ENCODE measurements at places on chromosomes 1 and 21.
A peak's percentile ranks its signal among the peaks of the same experiment; 100 is the strongest.

DNA sequence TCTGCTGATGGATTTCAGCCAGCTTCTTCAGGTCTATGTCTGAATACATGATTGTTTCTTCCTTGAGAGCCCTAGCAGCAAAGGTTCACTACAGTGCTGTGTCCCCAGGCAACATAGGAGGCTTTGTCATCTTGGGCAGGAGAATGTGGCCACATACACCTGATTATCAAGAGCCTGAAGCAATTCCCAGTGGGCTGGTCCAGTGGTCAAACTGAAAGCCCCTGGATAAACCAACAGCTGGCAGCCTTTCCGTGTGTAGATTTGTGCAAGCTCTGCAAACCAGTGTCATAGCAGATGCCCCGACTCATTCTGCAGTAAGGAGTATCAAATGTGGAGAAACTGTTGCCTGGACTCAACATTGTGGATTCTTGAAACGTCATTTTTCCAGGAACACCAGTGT lies 2.3 kb upstream of the GIPC2 start:
- no peak overlapping the region for H3K4me3 ChIP-seq
- no peak overlapping the region for H3K27ac ChIP-seq
- peaks cover 27% of the 10 kb centered on the region for H3K4me1 ChIP-seq

DNA sequence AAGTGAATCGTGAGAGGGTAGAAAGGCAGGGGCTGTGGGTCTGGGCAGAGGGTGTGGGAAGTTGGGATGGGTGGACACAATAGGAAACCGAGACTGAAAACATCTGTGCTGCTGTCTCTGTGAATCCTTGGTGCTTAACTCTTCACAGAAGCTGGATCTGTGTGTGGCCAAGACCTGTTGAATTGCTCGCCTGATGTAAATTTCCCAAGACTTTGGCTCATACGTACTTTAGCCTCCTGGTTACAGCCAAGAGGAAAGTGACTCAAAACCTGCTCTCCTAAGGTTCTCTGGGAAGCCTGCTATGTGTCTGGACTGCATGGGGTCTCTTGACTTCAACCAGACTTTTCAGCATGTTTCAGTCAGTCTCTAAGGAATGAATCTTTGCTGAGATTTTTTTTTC lies 270.3 kb downstream of the RWDD3 start:
- no peak overlapping the region for H3K27ac ChIP-seq
- no peaks in the 10 kb centered on the region for H3K36me3 ChIP-seq
- H3K4me1 ChIP-seq: peaks cover 11% of the 10 kb centered on the region
- DNase-seq: no peak
- H3K27me3 ChIP-seq: peaks cover 2% of the 10 kb centered on the region
- H3K4me3 ChIP-seq: no peak overlapping the region

DNA sequence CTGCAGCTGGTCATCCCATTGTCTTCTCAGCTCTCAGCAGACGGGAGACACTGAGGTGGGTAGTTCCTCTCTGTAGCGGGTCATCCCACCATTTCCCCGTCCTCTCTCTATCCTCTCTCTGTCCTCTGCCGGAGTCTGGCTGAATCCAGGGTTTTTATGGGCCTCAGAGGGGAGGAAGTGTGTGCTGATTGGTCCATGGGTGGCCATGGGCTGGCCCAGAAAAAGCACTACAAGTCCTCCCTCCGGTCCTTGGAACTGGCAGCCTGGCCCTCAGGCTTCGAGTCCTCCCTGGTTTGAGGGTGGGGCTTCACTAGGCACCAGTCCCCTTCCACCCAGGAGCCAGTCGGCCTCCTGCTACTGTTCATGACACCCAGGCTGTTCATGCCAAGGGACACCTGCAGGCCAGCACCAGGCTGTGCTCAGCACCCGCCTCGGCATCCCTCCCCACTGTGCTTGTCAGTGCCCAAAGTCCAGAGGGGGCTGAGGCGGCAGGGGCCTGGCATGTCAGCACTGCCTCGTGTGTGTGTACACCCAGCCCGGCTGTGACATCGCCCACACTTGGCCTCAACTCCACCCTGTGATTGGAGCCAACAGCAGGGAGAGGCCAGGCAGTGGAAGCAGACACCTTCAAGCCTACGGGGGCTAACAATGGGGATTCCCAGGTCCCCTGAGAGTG lies 23.0 kb upstream of the LRRC8C start:
- H3K4me3 ChIP-seq: no peak overlapping the region
- no peaks in the 10 kb centered on the region for H3K27me3 ChIP-seq

DNA sequence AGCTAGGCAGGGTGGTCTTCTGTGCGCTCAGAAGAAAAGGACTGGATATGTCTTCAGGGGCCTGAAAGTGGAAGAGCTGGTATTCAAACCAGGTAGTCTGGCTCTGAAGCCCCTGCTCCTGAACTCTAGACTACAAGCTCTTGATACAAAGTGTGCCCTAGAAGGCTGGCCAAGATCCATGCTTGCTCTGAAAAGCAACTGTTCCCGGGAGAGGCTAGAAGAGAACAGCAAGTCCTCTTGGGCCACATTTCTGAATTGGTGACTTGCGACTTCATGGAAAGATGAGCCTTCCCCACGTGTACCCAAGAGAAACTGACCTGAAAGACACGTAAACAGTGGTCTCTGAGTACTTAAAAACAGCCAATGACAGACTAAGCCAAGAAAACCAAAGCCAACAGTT lies 123.3 kb upstream of the GRIK3 start:
- H3K27ac ChIP-seq: no peak overlapping the region
- H3K27me3 ChIP-seq: no peaks in the 10 kb centered on the region
- no peaks in the 10 kb centered on the region for H3K36me3 ChIP-seq
- no peak overlapping the region for H3K4me3 ChIP-seq
- no peak for DNase-seq
- no peaks in the 10 kb centered on the region for H3K4me1 ChIP-seq

DNA sequence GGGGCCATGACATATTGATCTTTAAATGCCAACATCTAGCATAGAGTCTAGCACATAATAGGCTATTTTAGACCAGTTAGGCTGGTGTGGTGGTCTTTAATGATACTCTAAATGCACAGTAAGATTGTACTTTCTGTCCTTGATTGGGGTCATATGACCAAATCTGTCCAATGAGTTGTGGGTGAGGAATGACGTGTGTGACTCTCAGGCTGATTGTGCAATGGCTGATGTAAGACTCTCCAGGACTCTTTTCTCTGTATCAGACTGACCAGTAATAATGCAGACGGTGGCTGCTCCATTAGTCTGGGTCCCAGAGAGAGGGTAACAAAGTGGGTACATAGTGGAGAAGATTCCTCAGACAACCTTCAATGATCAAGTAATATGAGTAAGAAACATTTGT lies 541.6 kb upstream of the CAMK1G start:
- H3K27ac ChIP-seq: no peak overlapping the region
- H3K4me1 ChIP-seq: no peaks in the 10 kb centered on the region
- H3K4me3 ChIP-seq: no peak overlapping the region
- H3K36me3 ChIP-seq: no peaks in the 10 kb centered on the region
- no peak for DNase-seq
- peaks cover 1% of the 10 kb centered on the region for H3K27me3 ChIP-seq

GRCh38 chr1:37682334-37682987 lies 9.9 kb upstream of the CDCA8 start:
- peaks cover 25% of the 10 kb centered on the region for H3K36me3 ChIP-seq
- peaks cover 1% of the 10 kb centered on the region for H3K27me3 ChIP-seq
- H3K4me3 ChIP-seq: no peak overlapping the region
- H3K4me1 ChIP-seq: peaks cover 5% of the 10 kb centered on the region
- peak; percentile 73 for DNase-seq

DNA sequence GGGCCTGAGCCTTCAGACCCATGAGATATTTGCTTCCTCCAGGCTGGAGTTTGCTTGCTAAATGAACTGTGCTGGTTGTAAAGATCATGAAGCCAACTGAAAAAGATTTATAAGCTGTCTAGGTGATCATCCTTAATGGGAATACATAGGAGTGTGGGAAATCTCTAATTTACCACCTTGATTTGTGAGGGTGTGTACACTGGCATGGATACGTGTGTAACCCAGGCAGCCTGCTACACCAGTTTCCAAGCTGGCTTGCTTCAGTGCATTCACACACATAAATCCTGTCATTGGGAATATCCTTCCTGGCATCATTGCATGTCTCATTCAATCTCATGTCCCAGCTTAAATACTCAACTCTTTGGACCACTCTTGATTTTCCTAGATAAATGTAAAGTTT lies 57.6 kb upstream of the GNG12 start:
- no peak overlapping the region for H3K4me3 ChIP-seq
- no peak overlapping the region for H3K27ac ChIP-seq
- H3K4me1 ChIP-seq: peaks cover 2% of the 10 kb centered on the region
- no peak for DNase-seq
- peaks cover 5% of the 10 kb centered on the region for H3K27me3 ChIP-seq
- no peaks in the 10 kb centered on the region for H3K36me3 ChIP-seq

DNA sequence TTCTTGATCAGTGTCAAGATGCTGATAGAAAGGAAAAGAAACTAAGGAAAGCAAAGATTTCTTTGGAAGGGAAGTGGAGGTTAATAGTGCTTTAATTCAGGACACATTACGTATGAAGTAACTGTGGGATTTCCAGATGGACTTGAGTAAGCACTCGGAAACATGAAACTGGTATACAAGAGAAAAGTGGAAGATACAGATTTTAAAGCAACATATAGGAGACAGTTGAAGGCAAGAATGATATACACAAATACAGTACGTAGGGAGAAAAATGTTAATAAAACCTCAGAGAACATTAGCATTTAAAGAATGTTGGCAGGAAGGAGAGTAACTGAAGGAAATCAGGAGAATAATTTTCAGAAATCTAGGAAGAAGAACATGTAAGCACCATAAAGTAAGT lies 730.9 kb upstream of the ADGRL2 start:
- no peak overlapping the region for H3K4me3 ChIP-seq
- no peaks in the 10 kb centered on the region for H3K36me3 ChIP-seq
- no peak for DNase-seq
- no peaks in the 10 kb centered on the region for H3K27me3 ChIP-seq
- no peaks in the 10 kb centered on the region for H3K4me1 ChIP-seq

- no peak within 1 kb of the TSS for H3K4me3 ChIP-seq
- H3K4me1 ChIP-seq: no peaks in the 10 kb centered on the region
- no peak within 1 kb of the TSS for H3K27ac ChIP-seq
These were observed at the start of gene AIM2 for GRCh38 chr1:159076438-159077119. TSS of gene AIM2 (minus strand) at chr1:159076766. CDS start at chr1:159073499, 3,267 bp downstream.

- no peak overlapping the region for H3K27ac ChIP-seq
- no peaks in the 10 kb centered on the region for H3K4me1 ChIP-seq
- H3K27me3 ChIP-seq: no peaks in the 10 kb centered on the region
These were observed 100.5 kb downstream of the SYF2 start for GRCh38 chr1:25131794-25132193.

DNA sequence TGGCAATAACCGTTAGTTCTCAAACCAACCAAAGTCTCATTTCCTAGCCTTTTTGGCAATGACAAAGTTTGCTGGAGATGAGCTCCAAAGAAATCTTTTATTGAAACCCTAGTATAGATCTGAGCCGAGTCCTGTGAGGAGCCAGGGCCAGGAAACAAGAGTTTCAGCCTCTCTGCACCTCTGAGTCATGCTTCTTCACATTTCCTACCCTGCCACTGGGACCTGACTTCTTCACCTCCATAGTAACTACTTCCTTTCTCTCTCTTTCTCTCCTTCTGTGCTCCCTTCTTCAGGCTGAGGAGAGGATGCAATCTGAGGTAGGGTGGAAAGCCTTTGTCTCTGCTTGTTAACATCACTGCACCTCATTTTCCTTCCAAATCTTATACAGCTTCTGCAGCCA lies 38.7 kb upstream of the IPO9 start:
- DNase-seq: no peak
- H3K27ac ChIP-seq: no peak overlapping the region
- no peak overlapping the region for H3K4me3 ChIP-seq
- H3K36me3 ChIP-seq: peaks cover 51% of the 10 kb centered on the region
- peaks cover 6% of the 10 kb centered on the region for H3K27me3 ChIP-seq

DNA sequence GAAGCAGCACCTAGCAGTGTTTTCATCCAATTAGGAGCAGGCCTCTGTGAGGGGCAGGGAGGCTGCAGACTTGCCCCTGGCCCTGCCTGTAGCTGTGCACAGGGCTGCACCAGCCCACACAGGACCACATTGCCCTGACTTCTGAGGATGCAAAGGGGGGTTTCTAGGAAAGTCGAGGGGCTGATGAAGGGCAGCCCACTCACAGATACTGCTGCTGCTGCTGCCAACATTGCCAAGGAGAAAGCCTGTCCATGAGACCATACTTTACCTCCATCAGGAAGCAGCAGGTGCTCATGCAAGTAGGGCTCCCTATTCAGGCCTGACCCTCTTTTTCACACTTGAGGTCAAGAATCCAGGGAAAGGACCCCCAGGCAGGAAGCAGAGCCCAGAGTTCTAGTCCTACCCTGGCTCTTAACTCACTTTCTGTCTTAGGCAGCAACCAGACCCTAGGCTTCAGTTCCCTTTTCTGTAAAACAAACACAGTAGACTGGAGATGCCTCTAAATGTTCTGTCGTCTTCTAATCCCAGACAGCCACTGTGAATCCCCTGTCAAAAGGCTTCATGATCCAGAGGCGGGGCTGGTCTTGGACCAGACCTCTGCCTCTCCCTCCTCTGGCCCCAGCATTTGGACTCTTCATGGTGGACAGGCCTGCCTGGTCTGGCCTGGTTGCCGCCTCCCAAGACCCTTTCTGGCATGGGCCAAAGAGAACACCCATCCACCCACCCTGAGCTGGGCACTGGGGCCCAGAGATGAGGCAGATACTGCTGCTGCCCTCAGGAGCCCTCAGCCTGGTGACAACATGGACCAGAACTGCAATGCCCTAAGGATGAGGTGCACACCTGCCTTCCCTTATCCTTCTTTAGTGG lies 120.2 kb downstream of the GLIS1 start:
- no peak overlapping the region for H3K27ac ChIP-seq
- peaks cover 3% of the 10 kb centered on the region for H3K27me3 ChIP-seq
- H3K36me3 ChIP-seq: no peaks in the 10 kb centered on the region
- no peak for DNase-seq

- no peaks in the 10 kb centered on the region for H3K36me3 ChIP-seq
- H3K27me3 ChIP-seq: no peaks in the 10 kb centered on the region
- no peak overlapping the region for H3K4me3 ChIP-seq
- DNase-seq: no peak
- no peak overlapping the region for H3K27ac ChIP-seq
- H3K4me1 ChIP-seq: no peaks in the 10 kb centered on the region
These were observed 67.4 kb downstream of the TMEM200B start for GRCh38 chr1:29056256-29056655.

GRCh38 chr1:35568975-35569395 lies 4.1 kb upstream of the TFAP2E start:
- peak; percentile 76 for DNase-seq
- H3K27me3 ChIP-seq: peaks cover 12% of the 10 kb centered on the region

- H3K27me3 ChIP-seq: no peaks in the 10 kb centered on the region
- no peaks in the 10 kb centered on the region for H3K4me1 ChIP-seq
- H3K4me3 ChIP-seq: no peak overlapping the region
These were observed 82.2 kb upstream of the GUCA2B start for GRCh38 chr1:42070996-42071395.

DNA sequence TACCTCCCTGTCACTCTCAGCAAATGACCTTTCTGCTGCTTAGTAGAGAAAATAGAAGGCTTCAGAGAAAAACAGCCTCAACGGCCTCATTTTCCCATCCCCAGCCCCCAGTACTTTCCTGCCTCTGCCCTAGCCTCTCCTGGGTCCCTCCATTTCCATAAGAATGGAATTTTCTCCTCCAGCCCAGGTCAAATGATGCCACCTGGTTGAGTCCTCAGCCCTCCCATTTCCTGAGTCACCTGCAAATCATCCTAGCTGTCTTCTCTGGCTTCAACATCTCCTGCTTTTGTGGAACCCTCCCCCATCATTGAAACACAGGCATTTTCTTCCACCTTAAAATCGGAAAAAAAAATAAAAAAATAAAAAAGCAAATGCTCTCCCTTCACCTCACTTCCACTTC lies 35.1 kb downstream of the OLIG1 start:
- H3K4me1 ChIP-seq: peaks cover 14% of the 10 kb centered on the region
- no peak overlapping the region for H3K4me3 ChIP-seq
- H3K36me3 ChIP-seq: peaks cover 4% of the 10 kb centered on the region
- peaks cover 1% of the 10 kb centered on the region for H3K27me3 ChIP-seq
- H3K27ac ChIP-seq: no peak overlapping the region

GRCh38 chr1:236511735-236512418 lies 11.9 kb upstream of the LGALS8 start:
- peaks cover 17% of the 10 kb centered on the region for H3K4me1 ChIP-seq
- H3K27ac ChIP-seq: no peak overlapping the region
- H3K4me3 ChIP-seq: no peak overlapping the region
- H3K36me3 ChIP-seq: no peaks in the 10 kb centered on the region
